ENCODE measurements at places on chromosomes 1 and 21.

DNA sequence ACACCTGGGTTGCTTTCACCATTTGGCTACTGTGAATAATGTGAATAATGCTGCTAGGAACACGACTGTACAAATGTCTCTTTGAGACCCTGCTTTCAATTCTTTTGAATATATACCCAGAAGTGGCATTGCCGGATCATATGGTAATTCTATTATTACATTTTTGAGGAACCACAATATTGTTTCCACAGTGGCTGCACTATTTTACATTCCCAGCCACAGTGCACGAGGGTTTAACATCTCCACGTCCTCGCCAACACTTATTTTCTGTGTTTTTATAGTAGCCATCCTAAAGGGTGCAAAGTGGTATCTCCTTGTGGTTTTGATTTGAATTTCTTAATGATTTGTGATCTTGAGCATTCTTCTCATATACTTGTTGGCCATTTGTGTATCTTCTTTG, 15.7 kb downstream of the FHAD1 start:
- no peak for DNase-seq

DNA sequence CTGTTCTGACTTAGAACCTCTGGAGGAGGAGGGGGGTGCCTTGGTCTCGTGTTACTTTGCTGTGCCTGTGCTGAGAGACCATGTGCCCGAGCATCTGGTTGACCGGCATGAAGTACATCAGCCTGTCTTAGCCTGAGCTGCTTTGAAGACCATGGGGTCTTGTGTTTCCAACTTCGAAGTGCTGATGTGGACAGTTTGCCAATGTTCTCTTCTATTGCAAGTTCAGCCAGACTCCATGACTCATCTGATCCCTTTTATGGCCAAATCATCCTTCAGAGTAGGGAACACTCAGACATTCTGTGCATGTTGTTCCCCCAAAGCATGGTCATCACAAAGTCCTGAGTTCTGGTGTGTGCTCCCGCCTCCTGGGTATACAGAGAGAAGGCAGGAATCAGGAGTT, 6.0 kb upstream of the PLA2G2C start:
- no peak for DNase-seq

GRCh38 chr1:77688939-77689338, 6.5 kb upstream of the ZZZ3 start:
- no peak for DNase-seq

GRCh38 chr1:218463194-218464156, 118.3 kb downstream of the TGFB2 start:
- no peak for DNase-seq

- DNase-seq: no peak
These were observed 25.3 kb downstream of the SH3BP5L start for GRCh38 chr1:248800459-248800858.

DNA sequence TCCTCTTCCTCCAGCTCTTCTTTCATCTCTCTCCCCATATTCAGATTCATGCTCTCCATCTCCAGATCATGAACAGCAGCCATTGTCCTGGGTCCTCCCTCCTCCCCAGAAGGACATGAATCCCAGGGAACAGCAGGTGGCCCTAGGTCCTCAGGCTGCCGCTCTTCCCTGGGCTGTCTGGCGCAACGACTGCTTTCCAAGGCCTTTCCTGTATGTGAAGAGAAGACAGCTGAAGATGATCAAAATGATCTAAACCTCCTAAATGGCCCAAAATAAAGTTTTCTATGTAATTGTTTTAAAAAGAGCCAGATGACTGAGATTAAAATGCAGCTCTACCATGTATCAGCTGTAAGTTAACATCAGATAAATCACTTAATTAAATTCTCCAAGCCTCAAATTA, 22.5 kb downstream of the RHBDL2 start:
- DNase-seq: no peak

DNA sequence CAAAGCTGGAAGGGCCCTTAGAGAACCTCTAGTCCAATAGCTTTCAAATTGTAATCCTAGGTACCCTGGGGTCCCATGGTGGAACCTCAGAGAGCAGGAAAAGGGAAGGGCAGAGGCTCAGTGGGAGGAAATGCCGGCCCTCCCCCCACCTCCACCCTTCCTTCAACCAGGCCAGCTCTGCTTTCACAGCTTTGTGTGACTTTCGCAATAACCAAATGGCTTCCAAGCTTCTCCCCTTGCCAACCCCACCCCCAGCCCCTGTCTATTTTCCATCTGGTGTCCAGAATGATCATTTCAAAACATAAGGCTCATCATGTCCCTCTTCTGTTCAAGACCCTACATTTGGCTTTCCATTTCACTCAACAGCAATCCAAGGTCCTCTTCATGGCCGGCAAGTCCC, 74.4 kb downstream of the CD58 start:
- no peak for DNase-seq

All from stimulated activated CD8-positive, alpha-beta memory T cell treated with anti-CD3 and anti-CD28 coated beads, Interleukin-4, amount 100 ng/mL, for 1 hour (primary cell).